ENCODE measurements at places on chromosomes 12 and 14. TPM values are rescaled to one million over a fixed set of nuclear protein-coding genes. Genes with fewer than 3 reads are reported as not detected.

The SRGAP1 gene
- total RNA-seq = 2.2 TPM

The SLC5A8 gene
- not detected for total RNA-seq

The NUAK1 gene
- total RNA-seq = 46.6 TPM

- ATAC-seq = no peak
Observed at GRCh38 chr12:108616941-108617858, 16.5 kb downstream of the SELPLG start.

DNA sequence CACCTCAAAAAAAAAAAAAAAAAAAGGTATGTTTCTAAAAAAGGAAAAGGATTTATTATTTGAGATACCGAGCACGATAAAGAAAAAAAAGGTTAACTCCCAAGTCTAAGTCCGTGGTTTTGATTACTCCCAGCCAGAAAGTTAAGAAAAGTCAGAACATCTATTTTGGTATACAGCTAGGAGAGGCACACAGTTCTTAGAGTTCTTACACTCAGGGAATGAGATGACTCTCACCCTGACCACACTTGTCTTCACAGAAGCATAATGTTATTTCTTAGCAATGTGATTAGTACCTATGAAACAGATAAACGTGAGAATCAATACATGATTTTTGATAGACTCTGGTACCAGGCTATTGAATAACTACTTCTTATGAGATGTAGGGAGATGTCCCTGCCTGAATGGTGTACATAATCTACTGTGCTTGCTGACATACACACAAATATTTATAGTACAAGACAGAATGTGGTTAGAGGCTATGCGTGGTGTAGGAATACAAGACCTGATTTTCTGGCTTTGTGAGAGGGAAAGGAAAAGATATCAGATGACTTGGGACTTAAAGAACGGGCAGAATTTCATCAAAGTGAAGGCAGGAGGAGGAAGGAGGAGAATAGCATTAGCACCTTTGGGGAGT, 31.6 kb downstream of the LIMA1 start:
- no peak for ATAC-seq

DNA sequence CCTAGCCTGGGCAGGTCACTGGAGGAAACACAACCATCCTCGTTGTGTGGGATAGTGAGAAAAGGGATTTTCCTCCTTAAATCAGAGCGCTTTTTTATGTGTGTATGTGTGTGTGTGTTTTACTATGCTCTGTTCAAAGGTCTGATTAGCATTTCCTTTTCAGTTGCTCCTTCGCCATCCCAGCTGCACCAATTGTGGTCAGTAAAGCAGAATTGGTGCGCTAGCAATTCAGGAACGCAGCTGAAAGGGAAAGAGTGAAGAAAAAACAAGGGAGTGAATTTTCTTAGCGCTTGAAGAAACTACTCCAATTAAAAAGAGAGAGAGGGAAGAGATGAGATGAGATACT, 173.3 kb upstream of the PARP11 start:
- ATAC-seq = no peak

- ATAC-seq = no peak
Observed at GRCh38 chr12:121723200-121723599, 10.6 kb downstream of the TMEM120B start.

- ATAC-seq = no peak
Observed at GRCh38 chr14:61706096-61706690, 10.9 kb downstream of the HIF1A start.

DNA sequence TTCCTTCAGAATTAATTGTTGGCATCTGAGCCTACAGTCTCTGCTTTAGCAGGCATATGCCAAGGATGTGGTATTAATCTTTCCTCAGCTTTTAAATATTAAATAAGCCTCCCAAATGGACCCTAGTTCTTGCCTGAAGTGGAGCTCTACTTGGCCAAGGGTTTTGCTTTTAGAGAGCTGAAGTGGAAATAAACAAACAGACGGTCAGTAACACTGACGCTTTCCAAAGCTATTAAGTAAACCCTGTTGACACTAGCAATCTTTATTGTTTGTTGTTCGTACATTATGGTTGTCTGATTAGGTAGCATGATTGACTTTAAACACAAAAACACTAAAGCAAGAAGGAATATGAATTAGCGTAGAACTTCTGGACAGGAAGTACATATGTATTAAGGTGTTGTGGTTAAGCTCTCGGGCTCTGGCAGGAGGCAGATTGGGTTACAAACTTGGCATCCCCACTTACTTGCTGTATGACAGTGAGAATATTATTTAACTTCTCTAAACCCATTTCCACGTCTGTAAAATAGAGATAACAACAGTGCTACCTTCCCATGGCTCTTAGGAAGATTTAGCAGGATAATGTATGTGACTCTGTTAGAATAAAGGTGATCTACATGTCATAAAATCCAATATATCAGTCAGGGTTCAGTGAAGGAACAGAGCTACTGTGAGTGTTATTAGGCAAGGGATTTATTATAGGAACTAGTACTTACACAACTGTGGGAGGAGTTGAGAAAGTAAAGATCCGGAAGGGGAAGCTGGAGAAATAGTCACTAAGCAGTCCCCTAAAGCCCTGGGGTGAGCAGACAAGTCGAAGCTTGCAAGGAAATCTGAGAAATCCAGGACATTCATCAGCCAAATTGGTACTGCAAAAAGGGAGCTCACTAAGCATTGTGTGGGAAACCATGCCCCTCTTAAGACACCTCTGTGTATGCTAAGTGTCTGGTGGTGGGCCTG, 92.2 kb upstream of the ATF7IP start:
- ATAC-seq = no peak

GRCh38 chr14:95413289-95414215, 93.8 kb upstream of the CLMN start:
- ATAC-seq = peak; percentile 95

DNA sequence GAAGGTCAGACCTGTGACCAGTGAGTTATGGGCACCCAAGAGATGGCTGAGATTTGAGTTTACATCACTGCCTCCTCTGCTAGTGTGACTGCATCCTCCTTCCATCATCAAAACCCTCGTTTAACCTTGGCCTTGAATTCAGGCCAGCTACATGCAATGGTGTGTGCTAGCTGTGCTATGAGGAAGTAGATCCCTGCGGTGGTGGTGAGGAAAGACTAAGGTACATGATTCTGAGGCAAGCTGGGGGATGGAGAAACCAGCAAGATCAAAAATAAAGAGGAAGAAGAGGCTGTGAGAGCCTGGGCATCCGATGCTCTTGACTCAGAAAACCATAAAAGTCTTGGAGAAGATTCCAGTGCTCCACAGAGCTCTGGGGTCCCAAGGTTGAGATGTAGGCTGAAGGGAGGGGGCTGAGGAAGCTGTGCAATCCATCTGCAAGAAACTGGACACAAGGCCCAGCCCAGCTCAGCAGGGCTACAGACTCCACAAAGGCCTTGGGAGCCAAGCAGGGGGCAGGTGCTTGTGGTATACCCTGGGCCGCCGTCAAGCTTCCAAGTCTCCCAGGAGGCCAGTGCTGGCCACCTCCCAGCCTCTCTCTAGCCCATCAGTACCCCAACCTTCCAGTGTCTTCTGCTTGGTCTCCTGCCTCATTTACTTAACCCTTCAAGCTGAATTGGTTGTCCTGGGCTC, 774.8 kb downstream of the VRK1 start:
- no peak for ATAC-seq

- ATAC-seq = no peak
Observed at GRCh38 chr14:68394118-68394763, 398.6 kb downstream of the ZFP36L1 start.

- ATAC-seq = no peak
Observed at GRCh38 chr14:46651526-46652144, at the start of gene RPL10L. RPL10L (minus strand) TSS chr14:46651781; CDS start chr14:46651736, 45 bp downstream.

DNA sequence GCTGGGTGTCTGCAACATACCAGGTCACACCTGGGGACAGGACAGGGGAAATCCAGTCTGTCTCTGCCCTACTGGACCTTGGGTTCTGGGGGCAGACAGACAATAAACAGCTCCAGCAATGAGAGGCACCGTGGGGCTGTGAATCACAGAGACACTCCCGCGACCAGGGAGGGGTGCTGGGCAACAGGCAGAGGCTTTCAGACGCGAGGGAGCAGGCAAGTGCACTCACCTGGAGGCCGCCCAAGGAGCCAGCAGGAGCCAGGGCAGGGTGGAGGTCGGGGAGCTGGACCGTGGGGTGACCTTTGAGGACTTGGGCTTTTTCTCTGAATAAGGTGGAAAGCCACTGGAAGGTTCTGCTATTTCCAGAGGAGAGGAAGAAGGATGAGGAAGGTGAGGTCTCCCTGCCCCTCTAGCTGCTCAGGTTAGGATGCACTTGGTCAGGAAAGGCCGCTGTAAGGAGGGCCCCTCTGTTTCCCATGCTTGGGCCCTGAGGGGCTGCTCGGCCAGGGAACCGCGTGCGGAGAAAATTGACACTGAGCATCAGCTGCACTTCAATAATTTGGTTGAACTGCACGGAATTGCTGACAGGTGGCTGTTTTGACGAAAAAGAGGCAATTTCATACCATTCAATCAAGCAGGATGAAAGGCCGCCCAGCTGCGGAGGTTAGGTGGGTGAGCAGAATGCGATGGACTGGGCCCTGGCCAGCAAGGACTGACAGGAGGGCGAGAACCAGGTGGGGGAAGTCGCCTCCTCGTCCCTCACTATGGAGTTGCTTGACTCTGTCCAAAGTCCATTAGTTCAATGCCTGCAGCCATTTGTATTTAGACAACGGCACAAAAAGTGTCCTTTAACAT, 42.2 kb downstream of the JAG2 start:
- ATAC-seq = no peak

DNA sequence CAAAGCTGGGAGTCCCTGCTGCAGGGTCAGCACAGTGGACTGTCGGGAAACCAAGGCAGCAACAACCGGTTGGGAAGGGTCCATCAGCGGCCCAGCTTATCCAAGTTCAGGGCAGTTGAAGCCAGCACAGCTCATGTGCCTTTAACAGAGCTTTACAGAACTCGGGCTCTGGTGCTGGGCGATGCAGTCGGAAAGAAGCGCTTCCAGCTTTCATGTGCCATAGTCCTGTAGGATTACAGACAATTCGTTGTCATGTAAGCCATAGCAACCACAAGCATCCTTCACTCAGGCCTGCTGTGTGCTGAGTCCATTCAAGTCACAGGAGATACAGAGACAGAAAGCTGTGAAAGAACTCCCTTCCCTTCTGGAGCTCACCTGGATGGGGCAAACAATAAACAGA, 3.5 kb upstream of the FAM181A start:
- no peak for ATAC-seq

DNA sequence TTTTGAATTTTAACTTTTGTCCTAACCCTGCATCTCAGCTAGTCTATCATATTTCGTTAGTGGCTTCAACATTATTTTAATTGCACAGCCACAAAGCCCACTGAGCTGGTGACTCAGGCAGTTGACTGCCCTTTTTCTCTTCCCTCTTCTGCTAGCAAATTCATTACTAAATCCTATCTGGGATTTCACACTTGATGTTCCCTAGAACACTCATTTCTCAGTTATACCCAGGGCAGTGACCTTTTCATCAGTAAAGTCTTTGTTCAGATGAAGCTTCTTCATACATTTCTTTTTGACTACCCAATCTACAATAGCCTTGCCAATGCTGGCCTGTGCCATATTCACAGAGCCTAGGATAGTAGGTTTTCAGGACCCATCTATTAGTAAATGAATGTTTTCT, 107.0 kb downstream of the ATXN7L3B start:
- no peak for ATAC-seq

DNA sequence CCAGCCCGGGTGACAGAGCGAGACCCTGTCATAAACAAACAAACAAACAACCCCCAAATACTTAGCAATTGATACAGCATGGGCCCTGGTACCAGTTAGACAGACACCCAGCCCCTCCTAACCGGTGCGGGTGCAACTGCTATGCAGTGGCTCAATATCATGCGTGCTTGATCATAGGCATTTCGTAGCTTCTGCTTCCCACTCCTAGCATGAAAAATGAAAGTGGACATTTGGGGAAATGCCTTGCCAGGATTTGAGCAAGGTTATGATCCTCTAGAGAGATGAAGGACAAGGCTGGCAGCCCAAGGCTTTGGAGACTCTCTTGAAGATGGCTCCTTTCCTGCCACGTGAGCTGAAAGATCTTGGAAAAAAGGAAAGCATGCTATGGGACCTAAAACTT, 13.7 kb downstream of the FGF6 start:
- no peak for ATAC-seq

- ATAC-seq = no peak
Observed at GRCh38 chr12:57577981-57578758, 12.8 kb upstream of the PIP4K2C start.

DNA sequence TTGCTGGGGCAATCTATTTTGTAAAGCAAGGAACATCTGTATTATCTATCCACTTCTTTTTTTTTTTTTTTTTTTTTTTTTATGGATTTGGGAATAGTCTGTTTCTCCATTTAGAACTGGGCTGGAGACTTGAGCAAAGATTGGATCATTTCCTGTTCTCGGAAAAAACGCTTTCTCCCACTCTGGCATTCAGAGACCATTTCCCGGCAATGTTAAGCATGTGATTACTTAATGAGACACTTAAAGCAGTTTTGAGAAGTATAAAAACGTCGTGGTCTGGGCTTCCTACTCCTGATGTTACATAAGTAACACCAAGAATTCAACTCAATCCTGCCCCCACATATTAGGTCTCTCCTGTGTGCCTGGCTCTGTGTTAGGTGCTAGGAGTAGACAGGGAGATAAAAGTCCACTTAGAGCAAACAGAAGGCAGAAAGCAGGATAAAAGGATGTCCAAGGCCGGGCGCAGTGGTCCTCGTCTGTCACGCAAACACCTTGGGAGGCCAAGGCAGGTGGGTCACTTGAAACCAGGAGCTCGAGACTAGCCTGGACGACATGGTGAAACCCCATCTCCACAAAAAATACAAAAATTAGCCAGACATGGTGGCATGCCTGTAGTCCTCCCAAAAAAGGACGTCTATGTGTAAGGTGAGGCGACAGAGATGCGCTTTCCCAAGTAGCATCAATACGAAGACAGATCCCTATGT, 152.1 kb upstream of the GSC start:
- ATAC-seq = no peak

- no peak for ATAC-seq
Observed at GRCh38 chr12:108115123-108116121, 13.7 kb upstream of the WSCD2 start.

- no peak for ATAC-seq
Observed at GRCh38 chr12:131753005-131753404, 42.1 kb downstream of the SFSWAP start.

Data from motor neuron (in vitro differentiated cells).